ENCODE measurements at places on chromosomes 3 and 15.

DNA sequence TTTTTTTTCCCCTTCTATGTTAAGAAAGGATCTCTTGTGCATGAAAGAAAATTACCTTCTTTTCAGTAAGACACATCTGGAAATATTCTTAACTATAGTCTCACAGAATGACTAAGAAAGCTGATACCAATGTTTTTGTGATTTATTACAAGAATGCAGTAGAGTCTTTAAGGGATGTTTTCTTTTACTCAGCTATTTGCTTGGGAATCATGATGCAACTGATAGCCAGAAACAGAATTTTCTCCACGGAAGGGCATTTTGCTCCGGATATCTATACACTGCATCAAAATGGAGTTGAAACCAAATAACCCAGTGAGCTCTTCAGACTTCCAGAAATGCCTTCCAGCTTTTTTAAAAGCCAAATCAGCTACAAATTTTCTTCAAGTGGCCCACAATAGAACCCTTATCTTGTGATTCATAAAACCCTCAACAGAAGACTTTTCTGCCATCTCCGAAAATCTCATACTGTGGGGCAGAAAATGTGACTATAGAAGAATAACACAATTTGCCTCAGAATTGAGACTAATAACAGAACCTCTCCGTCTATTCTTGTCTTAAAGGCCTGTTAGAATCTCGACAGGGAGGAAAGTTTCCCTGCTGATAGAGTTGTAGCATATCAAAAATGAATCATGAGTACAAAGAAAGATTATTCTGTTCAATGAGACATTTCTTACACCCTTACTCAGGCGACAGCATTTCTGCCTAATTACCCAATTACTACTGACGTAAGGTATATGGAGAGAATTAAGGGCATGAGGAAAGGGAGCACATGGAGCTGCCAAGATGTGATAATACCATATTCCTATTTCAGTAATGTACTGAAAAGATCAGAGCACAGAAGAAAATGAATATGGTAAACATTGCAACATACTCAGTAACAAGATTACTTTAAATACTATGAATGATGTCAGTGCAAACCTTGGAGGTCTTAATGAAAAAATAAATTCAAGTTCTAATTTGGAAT lies 900.1 kb downstream of the ROBO1 start:
- DNase-seq, result no peak

DNA sequence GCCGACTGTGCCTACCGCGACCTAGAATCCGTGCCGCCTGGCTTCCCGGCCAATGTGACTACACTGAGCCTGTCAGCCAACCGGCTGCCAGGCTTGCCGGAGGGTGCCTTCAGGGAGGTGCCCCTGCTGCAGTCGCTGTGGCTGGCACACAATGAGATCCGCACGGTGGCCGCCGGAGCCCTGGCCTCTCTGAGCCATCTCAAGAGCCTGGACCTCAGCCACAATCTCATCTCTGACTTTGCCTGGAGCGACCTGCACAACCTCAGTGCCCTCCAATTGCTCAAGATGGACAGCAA lies 1.4 kb downstream of the ISLR start:
- DNase-seq, result no peak

- DNase-seq, result no peak
Observed at GRCh38 chr15:57235186-57235585, 141.1 kb upstream of the CGNL1 start.

- DNase-seq, result no peak
Observed at GRCh38 chr15:26615927-26616302, 157.0 kb downstream of the GABRB3 start.

GRCh38 chr3:57727106-57727505 lies 29.0 kb upstream of the SLMAP start:
- DNase-seq, result no peak

- no peak for DNase-seq
Observed at GRCh38 chr15:49075881-49076280, 29.6 kb upstream of the SECISBP2L start.

- DNase-seq, result no peak
Observed at GRCh38 chr3:26102376-26102775, 312.5 kb downstream of the OXSM start.

- DNase-seq, result no peak
Observed at GRCh38 chr3:32105291-32106131, 909 bp upstream of the GPD1L start.

- no peak for DNase-seq
Observed at GRCh38 chr15:62075595-62076277, 9.0 kb downstream of the C2CD4A start.

GRCh38 chr3:66592016-66592761 lies 91.4 kb upstream of the LRIG1 start:
- no peak for DNase-seq

- DNase-seq, result no peak
Observed at GRCh38 chr3:120137548-120137947, 43.3 kb upstream of the GSK3B start.

DNA sequence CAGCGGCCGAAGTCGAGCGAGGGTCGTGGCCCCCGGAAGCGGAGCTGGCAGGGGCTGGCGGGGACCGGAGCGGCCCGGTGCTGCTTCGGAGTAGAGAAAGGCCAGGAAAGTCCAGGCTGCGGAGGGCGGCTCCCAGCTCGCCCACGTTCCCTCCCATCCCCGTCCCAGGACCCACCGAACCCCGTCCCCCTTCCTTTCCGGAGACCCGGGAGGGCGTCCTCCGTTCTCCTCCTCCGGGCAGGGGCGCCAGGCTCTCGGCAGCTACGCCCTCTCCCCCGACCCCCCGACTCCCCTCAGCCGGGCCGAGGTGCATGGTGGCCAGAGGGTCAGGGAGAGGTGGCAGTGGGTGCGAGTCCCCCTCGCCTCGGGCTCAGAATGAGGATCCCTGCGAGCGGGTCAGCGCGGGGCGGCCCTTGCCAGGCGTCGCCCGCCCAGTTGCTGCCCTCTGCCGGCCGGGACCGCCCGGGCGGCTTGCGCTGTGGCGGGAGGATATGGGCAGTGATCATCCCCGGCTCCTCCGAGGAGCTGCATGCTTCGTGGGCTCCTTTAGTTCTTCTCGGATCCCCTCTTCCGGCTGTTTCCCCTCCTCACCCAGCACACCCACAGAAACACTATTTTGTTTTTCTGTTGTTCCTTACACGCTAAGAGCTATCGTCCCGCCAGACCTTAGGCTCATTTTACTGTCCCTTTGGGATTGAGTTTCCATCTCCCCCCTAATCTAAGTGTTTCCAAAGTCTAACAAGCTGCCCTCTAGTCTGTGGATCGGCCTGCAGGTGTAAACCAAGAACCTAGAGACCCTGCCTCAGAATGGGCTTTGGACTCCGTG lies 744 bp upstream of the ALDH1A2 start:
- peak; percentile 17 for DNase-seq

GRCh38 chr3:71061037-71061436 lies 522.5 kb downstream of the FOXP1 start:
- no peak for DNase-seq

DNA sequence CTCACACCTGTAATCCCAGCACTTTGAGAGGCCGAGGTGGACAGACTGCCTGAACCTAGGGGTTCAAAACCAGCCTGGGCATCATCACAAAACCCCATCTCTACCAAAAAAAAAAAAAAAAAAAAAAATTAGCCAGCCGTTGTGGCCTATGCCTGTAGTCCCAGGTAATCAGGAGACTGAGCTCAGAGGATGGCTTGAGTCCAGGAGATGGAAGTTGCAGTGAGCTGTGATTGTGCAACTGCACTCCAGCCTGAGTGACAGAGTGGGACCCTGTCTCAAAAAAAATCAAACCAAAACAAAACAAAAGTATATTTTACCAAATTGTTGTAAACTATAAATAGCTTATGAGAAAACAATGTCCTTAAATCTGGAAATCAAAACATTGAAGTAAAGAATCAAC lies 34.7 kb upstream of the UBP1 start:
- no peak for DNase-seq

DNA sequence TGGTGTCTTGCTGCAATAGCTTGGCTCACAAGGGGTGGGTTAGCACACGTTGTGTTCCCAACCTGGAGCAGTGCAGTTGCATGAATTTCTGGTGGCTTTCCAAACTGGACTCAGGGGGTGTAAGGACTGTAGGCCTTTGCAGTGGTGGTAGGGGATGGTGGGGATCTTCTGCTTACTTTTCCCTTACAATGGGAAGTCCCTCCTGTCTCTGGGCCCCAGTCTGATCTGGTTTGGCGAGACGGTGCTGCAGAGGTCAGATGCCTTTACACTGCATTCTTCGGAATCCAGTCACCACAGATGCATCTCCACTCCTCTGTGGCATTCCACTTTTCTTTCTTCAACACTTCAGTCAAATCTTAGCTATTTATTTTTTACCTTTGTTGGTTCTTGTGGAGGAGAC lies 132.1 kb downstream of the DOCK3 start:
- DNase-seq, result no peak

DNA sequence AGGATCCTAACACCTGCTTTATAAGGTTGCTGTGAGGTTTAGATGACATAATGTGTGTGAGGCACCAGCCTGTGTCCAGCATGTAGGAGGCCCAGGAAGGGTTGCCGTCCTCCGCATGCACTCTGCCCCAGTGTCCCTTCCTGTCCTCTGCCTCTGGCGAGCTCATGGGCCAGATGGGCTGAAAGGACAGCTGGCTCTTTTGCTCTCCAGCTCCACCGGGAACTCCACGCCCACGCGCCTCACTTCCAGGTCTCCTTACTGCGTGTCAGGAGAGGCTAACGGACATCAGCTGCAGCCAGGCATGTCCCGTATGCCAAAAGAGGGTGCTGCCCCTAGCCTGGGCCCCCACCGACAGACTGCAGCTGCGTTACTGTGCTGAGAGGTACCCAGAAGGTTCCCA lies 12.2 kb downstream of the MUC20 start:
- DNase-seq, result no peak

GRCh38 chr3:29186131-29186599 lies 94.7 kb upstream of the RBMS3 start:
- DNase-seq, result no peak

GRCh38 chr15:31295658-31296057 lies 31.0 kb upstream of the KLF13 start:
- DNase-seq, result no peak

GRCh38 chr3:20648294-20648693 lies 462.3 kb upstream of the SGO1 start:
- DNase-seq, result no peak

DNA sequence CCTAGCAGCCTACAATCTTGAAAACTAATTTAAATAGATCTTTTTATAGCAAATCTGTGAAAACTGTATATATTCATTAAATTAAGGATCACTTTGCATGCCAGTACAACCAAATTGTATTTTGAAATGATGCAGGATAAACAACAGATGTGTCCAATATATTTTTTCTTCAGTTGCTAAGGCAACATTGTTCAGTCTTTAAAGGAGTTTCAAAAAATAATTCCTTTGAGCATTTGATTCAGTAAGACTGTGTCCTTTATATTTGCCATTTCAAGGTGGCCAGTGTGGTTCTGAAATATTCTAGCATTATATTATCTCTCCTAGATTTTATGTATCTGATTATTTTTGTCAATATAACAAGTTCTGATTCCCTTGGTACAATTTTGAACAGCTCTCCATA lies 254.7 kb downstream of the PLOD2 start:
- no peak for DNase-seq

Measured in stimulated activated CD4-positive, alpha-beta T cell treated with anti-CD3 and anti-CD28 coated beads, Interleukin-12 subunit alpha, Interleukin-12 subunit beta, amount 100 ng/mL, for 48 hours (primary cell).